CD4-positive, alpha-beta memory T cell (primary cell): ENCODE measurements at places on chromosomes 12 and 14. TPM values are rescaled to one million over a fixed set of nuclear protein-coding genes. Genes with fewer than 3 reads are reported as not detected.

DNA sequence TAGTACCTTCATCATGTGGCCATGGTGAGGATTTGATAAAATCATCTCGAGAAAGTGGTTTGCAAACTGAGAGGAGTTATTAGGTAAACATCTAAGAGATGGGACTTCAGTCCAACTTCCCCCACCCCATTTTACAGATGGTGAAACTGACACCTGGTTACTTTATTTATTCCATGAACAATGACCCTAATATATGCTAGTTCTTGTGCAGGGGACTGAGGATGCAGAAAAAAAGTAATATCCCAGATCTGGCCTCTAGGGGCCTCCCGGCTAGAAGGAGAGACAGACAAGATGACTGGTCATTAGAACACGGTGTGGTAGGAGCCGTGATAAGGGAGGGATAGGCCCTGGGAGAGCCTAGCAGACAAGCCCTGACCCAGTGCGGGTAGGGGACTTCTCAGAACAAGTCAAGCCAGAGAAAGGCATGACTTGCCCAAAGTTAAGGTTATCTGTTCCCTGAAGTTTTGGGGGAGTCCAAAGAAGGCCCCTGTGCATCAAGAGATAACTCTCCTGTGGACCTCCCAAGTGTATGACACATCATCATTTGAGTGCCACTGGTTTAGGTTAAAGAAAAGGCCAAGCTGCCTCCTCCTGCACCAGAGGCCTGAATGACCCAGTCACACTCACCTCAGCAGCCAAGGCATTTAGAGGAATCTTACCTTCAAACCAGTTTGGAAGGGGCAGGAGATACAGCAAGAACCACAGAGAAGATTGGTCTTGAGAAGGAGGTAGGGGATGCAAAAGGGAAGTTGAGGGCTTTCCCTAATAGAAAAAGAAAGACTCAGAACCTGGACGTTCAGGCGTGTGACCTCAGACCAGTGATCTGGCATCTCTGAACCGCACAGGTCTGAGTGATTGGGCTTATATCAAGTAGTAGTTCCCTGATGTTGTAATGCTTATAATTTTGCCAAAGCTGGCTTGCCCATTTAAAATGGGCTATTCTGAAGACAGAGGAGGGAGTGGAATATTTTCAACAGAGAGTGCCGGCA lies 1.6 kb downstream of the CMKLR1 start:
- DNase-seq, result no peak

DNA sequence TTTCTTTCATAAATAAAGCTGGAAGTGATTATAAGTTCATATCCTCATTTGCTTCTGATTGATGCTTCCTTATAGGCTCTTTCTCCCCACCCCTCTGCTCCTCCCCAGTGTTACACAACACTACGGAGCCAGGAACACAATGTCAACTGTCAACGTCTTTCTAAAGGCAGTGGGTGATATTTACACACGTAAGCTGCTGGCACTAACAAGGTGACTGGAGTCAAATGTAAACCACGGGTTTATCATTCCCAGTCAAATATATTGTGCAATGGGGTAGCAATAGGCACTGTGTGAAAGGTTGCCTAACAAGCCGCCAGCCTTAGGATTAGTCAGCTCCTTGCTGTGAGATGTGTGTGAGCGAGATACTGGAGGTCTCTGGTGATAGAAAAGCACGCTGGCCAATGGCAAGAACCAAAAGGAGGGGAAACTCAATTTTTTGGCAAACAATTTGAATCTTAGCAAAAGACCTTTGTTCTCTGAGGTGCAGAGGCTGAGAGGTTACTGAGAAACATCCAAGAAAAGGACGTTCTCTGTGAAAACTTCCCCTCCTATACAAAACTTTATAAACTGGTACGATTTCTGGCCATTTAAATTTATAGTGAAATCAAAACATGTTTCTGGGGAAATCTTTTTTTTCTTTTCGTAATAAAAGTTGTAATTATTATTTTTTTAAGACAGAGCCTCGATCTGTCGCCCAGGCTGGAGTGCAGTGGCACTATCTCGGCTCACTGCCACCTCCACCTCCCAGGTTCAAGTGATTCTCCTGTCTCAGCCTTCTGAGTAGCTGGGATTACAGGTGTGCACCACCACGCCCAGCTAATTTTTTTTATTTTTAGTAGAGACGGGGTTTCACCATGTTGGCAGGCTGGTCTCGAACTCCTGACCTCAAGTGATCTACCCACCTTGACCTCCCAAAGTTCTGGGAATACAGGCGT lies 22.3 kb upstream of the HECTD1 start:
- no peak for DNase-seq

DNA sequence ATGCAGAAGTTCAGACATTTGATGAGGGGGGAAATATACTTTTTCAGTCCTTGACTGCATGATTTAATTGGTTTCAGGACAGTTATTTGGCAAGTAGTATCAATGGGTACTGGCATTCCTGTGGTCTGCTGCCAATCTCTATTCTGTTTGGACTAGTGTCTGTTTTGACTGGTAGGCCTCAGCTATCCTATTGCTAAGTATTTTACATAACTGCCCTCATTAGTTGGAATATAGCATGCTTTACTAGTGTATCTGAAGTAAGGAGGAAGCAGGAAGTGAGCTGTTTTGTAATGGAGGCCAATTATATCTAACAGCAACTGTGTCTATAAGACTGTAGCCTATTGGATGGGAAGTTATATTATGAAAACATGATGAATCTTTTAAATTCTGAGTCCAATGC lies 104.3 kb downstream of the FLRT2 start:
- no peak for DNase-seq

GRCh38 chr14:104271391-104271790 lies 133.0 kb downstream of the KIF26A start:
- DNase-seq, result no peak

GRCh38 chr12:131251336-131252101 lies 297.8 kb downstream of the ADGRD1 start:
- no peak for DNase-seq

DNA sequence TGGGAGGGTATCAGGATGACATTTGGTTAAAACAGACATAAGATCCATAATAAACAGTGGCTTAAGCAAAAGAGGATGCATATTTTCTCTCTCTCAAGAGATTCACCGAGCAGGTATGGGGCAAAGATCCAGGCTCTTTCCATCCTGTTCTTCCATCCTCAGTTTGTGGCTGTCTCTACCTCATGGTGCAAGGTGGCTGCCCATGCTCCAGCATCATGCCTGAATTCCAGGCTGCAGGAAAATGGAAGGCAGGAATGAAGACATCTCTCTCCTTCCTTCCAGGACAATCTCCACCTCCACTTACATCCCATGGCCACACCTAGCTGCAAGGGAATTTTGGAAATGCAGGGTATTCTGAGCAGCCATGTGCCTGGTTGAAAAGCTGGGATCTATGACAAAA lies 136.0 kb downstream of the GLT1D1 start:
- no peak for DNase-seq

DNA sequence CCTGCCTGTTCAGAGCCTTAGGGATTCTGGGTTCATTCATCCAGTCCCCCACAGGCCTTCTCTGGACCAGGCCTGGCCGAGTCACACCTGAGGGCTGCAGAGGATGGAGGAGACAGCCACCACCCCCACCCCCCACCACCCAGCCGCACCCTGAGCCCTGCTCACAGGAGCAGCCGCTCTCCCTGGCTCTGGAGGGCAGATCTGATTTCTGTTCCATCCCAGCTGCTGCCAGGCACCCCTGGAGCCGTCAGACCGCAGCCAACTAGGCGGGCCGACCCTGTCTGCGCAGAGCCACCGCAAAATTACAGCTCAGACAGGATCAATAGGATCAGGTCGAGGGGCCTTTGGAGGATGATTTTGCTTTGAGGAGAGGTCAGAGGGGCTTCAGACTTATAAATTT lies 154.6 kb upstream of the MYL2 start:
- no peak for DNase-seq

GRCh38 chr14:43418324-43418723 lies 1088.8 kb downstream of the FSCB start:
- no peak for DNase-seq

GRCh38 chr14:58738189-58738836 lies 100.6 kb downstream of the DACT1 start:
- no peak for DNase-seq

DNA sequence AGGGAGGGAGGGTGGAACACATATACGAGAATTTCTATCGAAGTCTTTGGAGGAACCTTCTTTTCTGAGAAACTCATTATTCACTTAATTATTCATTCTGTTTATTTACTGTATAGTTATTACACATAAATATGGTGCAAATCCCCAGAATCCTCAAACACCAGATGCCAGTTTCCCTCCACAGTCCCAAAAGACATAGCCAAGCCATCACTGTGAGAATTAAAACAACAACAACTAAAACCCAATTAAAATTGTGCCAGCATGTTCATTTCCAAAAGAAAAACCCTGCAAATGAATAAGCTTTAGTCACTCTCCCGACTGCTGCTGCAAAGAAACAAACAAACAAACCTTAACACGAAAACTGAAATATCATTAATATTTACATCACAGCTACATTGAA lies 173.5 kb downstream of the EFCAB11 start:
- DNase-seq, result no peak

DNA sequence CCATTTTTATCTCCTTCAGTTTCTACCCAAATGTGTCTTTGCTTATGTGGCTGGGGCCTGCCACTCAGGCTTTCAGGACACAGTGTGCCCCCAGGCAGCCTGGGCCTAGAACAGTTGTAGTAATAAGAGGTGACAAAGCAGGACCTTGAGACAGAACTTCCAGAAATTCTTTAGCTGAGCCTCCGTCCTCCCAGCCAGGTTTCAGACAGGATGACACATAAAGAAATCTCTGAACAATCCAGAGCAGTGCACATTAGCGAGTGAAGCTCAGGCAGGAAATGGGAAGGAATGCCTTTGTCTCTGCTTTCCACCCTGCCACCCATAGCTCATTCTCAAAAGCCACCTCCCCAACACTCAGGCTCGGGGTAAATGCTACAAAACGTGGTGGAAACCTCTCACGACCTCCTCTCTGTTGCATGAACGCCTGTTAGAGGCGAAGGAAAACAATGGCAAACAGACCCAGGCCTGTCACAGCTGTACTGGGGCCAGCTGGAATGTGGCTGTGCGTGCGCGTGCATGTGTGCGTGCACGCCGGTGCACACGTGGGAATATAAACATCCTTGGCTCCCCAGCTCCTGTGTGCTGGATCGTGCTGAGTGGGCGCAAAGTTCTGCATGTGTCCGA lies 286.7 kb downstream of the ZFP36L1 start:
- DNase-seq, result no peak

DNA sequence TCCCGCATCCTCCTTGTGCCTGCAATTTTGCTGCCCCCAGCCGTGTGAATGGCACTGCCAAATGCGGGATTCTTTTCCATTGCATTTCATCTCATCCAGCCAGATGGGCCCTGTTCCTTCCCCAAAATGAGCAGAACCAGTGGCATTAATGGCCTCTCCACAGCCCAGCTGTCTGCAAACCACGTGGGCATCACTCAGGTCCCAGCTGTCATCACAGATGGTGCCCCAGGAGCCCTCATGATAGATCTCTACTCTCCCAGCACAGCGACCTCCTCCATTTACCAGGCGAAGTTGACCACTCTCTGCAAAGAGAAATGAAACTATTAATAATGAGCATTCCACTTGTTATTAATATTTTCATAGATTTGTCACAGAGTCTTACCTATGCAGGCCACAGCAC lies 17.1 kb downstream of the CD163 start:
- no peak for DNase-seq

DNA sequence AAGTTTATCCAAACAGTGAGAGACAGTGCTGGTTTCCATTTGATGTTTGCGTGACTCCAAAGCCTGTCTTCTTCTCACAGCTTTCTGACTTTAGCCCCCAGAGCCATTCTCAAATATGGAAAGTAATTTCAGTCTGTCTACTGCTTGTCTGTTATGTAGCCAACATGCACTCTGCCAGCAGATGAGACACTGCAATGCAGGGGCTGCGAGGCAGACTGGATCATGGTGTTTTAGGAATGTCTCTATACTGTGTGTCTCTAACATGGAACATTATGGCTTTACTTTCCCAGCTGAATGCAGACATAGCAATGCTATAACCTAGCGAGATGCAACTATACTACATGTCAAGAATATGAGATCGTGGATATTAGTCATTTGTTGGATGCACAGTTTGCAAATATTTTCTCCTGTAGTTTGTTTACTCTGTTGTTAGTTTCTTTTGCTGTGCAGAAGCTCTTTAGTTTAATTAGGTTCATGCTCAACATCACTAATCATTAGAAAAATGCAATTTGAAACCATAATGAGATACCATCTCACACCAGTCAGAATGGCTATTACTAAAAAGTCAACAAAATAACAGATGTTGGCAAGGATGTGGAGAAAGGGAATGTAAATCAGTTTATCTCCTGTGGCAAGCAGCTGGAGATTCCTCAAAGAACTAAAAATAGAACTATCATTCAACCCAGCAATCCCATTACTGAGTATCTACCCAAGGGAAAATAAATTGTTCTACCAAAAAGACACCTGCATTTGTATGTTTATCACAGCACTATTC lies 235.8 kb upstream of the TMTC1 start:
- no peak for DNase-seq

- DNase-seq, result no peak
These were observed 282.5 kb downstream of the PRKD1 start for GRCh38 chr14:29645117-29645516.

DNA sequence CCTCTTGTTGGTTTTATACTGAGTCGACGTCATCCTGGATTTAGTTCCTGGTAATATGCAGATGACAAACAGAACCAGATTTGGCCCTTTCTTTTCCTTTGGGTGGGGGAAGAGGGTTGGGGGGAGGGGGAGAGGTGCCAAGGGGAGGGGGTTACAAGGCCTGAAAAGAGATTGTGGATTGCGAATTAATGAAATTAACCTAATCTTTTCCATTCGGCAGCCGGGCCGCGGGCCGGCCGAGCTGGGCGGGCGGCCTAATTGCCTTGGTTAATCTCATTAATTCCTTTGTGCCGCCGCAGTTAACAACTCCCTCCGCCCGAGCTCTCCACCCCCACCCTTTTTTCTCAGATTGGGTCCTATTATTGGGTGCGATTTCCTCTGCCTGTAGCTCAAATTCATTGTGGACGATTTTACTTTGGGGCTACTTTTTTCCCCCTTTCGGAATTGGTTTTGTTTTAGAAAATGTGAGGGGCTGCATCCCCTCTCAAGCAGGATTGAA lies 387 bp upstream of the GSC start:
- DNase-seq, result no peak

- no peak for DNase-seq
These were observed 27.1 kb upstream of the TMTC2 start for GRCh38 chr12:82659343-82660207.

- DNase-seq, result no peak
These were observed 53.4 kb downstream of the PRMT8 start for GRCh38 chr12:3544296-3544965.

Gene KCTD10
- total RNA-seq, result 29.2 TPM

Gene NEUROD4
- 0.09 TPM for total RNA-seq

Gene MNAT1
- total RNA-seq, result 13.0 TPM

Gene TAS2R43
- total RNA-seq, result 0.67 TPM
